ENCODE measurements at places on chromosomes 2 and 18.

DNA sequence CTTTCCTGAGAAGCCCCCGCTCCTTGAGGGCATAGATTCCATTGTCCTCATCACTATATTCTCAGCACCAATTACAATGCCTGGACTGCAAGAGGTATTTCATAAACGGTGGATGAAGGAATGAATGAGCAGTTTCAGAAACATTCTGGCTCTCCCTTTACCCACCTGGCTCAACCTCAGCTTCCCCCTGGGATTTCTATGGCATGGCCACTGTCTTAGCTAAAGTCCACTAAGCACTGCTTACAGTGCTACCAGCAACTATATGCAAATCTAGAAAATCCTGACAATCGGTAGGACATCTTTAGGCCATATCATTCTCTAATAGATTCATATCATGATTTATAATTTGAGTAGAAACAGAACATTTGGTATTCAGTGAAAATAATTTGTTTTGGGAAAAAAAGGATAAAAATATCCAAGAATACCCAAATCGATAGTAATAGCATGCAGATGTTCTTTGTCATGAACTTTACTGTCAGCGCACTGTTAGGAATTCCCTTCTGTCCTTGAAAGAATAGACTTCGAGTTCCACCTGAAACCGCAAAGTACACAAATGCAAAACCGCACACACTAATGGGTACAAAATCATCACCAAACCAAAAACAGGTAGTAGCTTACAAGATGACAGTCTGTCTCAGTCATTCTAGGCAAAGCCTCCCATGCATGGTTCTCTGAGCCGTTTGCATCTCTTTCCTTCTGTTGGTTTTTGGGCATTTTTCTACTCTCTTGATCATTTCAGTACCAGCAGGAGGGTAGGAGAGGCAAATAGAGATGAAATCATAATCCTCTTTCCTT is 303.6 kb upstream of the ID2 start:
- no peaks in the 10 kb centered on the region for H3K27me3 ChIP-seq
- no peak overlapping the region for H3K4me3 ChIP-seq
- DNase-seq = no peak
- H3K27ac ChIP-seq = no peak overlapping the region

GRCh38 chr2:133774654-133775015 is 206.4 kb upstream of the NCKAP5 start:
- no peaks in the 10 kb centered on the region for H3K36me3 ChIP-seq
- H3K4me3 ChIP-seq = no peak overlapping the region
- H3K4me1 ChIP-seq = no peaks in the 10 kb centered on the region
- H3K27ac ChIP-seq = no peak overlapping the region

- H3K27ac ChIP-seq = no peak overlapping the region
- no peak overlapping the region for H3K4me3 ChIP-seq
- H3K36me3 ChIP-seq = no peaks in the 10 kb centered on the region
- no peak for DNase-seq
These were observed 24.9 kb downstream of the CERS6 start for GRCh38 chr2:168480825-168481585.

- peak; percentile 95 for DNase-seq
- no peaks in the 10 kb centered on the region for H3K4me1 ChIP-seq
- no peaks in the 10 kb centered on the region for H3K27me3 ChIP-seq
- peak within 1 kb of the TSS; percentile 96 for H3K4me3 ChIP-seq
These were observed 404.3 kb downstream of the XIRP2 start for GRCh38 chr2:167292430-167293171.

DNA sequence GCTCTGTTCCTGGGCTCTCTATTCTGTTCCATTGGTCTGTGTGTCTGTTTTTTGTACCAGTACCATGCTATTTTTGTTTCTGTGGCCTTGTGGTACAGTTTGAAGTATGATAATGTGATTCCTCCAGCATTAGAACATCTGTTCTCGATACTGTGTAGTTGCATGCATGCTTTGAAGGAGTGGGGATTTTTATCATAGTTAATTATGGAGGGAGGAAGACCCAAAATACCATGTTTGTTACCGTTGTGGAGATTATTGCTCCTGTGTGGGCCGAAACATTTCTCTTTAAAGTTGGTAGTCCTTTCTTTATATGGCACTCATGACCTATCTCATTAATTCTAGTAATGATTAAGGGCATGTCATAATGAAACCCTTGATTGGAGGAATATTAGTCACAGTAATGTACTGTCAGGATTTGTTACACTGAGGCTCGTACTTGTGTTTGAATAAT is 87.6 kb downstream of the TTC27 start:
- H3K4me3 ChIP-seq = no peak overlapping the region
- no peaks in the 10 kb centered on the region for H3K27me3 ChIP-seq
- H3K36me3 ChIP-seq = no peaks in the 10 kb centered on the region

Data from cardiac muscle cell (in vitro differentiated cells and primary cell).